ENCODE measurements at places on chromosomes 6 and 20.

DNA sequence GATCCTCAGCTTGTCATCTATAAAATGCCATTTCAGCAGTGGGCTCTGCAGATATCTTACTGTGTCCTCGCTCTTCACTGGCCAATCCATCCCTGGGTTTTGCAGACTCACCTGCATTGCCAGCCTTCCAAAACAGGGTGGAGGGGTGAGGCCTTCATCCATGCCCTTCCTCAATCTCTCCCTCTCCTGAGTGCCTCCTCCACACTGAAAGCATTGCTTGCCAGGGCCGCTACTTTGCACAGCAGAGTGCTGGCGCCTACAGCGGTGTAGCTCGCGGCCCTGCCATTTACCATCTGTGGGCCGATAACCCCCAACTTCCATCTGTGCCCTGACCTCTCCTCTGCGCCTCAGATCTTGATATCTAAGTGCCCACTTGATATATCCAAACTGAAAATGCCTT, 29.4 kb downstream of the TM9SF4 start:
- no peak for DNase-seq

DNA sequence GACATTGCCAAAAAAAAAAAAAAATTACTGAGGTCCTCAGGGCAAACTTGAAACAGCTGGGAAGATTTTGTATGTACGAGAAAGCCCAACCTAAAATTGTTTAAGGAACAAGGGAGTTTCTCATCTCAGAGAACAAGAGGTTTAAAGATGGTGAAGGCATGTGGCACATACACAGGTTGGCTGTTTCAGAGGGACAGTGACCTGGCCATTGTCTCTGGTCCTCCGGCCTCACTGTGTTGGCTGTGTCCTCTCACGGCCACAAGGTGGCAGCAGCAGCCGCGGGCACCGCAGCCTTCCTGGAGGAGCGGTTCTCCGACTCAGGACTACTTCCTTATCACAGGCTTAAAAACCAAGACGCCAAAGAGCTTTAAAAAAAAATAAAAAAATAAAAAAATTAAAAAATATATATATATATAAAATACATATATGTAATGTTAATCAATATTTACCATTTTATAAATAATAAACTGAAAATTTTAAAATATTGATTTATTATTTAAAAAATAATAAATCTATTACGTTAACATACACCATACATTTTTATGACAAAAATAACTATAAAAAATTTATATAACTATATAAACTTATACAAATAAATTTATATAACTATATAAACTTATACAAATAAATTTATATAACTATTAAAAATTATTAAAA, 52.8 kb downstream of the GTF2H5 start:
- DNase-seq: peak; percentile 84

DNA sequence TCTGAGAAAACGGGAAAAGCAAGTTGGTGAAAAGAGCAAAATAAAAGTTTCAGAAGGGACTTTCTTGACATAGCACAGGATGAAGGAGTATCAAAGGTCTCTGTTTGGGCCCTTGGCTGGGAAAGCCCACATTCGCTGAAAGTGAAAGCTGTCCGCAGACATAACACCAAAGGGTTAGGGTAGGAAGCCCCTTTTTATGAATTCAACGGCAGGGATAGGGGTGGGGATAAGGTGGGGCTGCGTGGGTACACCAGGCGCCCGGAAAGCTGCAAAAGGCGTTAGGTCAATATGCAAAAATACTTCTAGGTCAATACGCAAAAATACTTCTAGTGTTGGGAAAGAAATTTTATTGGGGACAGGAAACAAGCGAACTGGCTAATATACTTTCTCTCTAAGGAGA, 135.1 kb downstream of the OR2B2 start:
- no peak for DNase-seq

GRCh38 chr6:43856005-43856765, 86.2 kb downstream of the VEGFA start:
- DNase-seq: no peak

- DNase-seq: no peak
These were observed 9.4 kb upstream of the SRC start for GRCh38 chr20:37336369-37337207.

DNA sequence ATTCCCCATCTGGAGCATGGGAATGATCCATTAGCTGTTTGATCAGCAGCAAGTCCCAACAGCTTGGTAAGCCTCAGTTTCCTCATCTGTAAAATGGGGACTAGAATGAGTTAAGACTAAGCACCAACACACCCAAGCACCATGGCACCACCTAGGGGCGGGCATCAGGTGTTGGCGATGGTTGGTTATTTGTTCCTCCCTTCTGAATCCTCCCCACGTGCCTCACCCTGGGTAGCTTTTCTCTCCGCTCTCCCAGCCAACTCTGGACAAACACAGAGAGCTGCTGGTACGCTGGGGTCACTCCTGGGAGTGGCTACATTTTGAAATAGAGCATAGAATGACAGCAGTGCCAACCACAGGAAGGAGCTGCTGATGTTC, 13.3 kb upstream of the ITPR3 start:
- no peak for DNase-seq

- DNase-seq: no peak
These were observed 70.2 kb downstream of the SSR1 start for GRCh38 chr6:7242835-7243178.

GRCh38 chr6:63349401-63349800, 29.6 kb upstream of the LGSN start:
- no peak for DNase-seq

GRCh38 chr20:50092436-50092835, 20.5 kb downstream of the UBE2V1 start:
- no peak for DNase-seq

DNA sequence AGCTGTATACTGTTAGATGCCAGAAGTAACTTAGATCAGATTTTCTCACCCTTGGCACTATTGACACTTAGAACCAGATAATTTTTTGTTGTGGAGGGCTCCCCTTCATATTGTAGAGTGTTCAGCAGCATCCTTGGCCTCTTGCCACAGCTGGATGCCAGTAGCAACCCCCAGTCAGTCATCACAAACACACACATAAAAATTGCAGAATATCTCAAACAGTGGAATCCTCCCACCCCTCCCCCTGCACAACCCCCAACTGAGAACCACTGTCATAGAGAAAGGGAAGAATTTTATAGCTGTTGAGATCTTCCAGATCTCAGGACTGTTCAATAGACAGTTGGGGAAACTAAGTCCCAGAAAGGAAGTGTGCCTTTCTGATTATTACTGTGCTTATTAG, 81.2 kb upstream of the VSTM2L start:
- DNase-seq: no peak

GRCh38 chr6:21965016-21965415, 331.8 kb downstream of the PRL start:
- no peak for DNase-seq

GRCh38 chr6:120116343-120116742, 766.8 kb upstream of the MAN1A1 start:
- DNase-seq: no peak

DNA sequence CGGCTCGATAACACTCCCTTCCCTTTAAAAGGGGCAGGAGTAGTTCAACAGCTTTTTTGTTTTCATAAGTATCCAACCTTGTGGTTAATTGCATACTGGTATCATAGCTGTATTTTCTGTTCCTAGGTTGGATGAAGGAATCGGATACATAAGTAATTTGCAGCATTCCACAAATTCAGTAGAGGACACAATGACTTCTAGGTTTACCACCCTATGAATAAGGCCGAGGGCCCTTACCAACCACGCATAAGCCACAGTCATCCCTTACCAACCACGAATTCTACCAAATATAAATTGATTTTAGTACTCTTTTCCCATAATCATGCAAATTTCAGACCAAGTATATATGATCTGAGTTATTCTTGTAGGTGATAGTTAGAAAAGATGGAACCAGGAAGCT, 36.3 kb downstream of the MCUR1 start:
- no peak for DNase-seq

DNA sequence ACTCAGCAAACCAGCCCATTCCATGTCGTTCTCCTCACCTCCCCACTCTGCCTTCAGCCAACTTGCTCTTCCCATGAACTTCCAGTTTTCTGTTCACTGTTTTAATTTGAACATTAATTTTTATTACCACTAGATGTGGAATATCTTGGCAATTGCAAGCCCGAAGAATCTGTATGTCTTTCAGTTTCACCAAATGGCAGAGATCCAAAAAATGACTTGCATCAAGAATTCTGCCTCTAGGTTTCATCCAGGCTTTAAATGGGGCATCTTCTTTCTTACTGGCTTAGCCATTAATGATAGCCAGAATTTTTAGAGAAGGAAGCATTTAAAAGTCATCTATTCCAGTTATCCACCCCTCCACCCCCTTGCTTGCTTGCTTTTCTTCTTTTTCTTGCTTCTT, 39.0 kb downstream of the CAP2 start:
- DNase-seq: no peak

GRCh38 chr6:141303907-141304306, 828.8 kb upstream of the GJE1 start:
- DNase-seq: no peak

DNA sequence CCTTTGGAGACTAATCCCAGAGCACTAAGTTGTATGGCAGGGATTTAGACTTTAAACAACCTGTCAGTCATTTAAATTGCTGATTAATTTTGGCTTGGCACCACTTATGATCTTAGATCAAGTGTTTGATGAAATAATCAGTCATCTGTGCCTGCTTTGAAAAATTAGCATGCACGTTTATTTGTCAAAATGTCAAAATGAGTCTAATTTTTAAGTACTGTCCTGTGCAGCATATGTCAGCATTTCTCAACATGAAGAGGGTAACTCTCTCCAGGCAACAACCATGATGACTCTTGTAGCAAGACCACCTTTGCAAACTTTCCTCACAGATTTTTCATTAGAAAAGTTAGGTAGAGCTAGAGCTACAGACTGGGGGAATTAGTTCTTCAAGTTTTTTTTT, 155.7 kb upstream of the GJE1 start:
- no peak for DNase-seq

DNA sequence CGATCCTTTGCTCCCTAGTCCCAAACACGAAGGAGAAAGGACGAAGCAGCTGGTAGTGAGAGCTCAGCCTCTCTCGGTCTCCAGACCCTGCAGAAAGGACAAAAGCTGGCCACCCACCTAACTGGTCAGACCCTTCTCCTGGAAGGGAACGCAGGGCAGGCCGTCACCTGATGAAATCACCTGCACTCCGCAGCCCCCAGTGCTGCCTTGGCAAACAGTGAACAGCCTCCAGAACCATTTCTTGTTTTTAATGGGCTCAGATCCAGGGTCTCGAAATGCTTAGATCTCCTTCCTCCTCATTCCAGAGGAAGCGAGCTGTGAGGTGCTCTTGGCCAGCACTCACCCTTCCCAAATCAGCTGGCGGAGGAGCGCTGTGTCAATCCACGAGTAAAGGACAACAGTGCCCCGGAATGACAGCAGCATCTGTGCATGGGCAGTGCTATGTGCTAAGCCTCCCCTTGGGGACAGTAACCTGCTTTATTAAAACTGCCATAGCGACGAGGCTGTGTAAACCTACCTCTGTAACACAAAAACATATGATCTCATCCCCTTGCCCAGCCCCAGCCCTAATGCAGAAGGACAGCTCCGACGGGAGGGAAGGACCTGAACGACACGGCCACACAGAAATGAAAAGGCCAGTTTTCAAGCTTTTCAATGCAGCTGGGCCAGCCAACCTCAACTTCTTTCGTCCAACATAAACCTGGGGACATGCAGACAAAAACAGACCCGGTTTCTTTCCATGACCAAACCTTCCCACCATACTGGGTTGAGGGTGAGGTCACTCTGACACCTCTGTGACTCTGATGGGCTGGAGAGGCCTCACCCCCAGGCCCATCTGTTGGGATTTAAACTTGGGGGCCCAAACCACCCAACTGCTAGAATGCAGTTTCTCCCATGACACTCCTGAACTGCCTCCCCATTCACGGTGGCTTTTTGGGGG, 43.3 kb downstream of the SULF2 start:
- no peak for DNase-seq

DNA sequence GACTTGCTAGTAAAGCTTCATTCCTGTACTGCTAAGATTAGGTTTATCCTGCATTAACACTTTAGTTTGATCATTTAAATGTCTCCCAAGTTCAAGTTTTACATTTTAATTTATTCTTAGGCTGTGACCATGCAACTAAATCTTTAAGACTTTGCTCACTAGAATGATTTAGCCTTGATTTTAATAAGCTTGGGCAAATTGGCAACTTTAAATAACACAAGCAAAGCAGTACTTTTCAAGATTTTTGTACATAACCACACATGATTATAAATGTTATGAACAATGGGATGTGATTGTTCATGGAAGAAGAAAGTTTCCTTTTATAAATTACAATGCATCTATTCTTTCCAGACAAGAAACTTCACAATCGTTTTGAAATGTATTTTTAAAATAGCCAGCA, 948.0 kb upstream of the EPHA7 start:
- DNase-seq: no peak

GRCh38 chr20:39849171-39849570, 839.9 kb downstream of the MAFB start:
- no peak for DNase-seq

DNA sequence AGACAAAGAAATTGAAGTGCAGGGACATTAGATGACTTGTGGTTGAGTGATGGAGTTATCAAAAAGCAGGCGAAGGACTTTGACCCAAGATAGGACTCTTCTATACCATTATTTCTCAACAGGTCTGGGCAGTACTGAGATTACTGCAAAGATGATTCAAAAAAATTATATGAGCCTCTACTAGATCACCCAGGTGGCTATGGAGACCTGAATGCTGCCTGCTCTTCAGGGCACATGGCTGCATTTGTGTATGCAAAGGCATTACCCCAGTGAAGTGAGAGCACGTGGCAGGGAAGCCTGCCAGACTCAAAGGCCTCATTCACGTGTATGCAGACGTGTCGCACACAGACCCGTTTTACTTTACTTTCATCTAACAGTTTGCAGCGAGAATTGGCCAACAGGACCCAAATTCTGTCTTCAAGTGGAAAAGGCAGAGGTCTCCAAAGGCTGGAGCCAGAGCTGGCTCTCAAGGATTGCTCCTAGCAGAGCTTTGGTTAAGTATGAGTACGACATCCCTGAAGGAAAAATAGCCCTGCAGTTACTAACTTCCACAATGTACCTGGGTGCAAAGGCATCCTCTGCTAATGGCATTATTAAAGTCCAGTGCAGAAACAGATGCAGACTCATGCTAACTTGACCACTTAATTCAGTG, 113.8 kb upstream of the ARMC2 start:
- no peak for DNase-seq

All from RKO (cell line).